ENCODE measurements at places on chromosomes 1 and 21.

GRCh38 chr1:230985711-230986110 is 6.8 kb downstream of the ARV1 start:
- DNase-seq: no peak

DNA sequence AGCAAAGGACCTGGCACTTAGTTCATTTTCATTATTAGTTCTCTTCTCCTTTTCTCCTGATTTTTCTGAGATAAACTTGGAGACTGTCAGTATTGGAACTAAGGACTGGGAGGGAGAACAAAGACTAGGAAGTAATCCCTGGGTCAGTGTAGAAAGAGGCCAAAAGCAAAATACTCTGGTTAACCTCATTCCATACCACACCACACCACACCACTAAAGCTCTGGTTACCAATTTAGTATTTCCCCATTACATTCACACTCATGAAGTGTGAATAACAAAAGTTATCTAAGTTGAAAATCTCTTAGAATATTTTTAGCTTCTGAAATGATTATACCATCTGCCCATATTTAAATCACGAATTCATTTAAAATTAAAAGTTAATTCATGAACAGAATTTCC is 68.9 kb upstream of the DMRTA2 start:
- no peak for DNase-seq

DNA sequence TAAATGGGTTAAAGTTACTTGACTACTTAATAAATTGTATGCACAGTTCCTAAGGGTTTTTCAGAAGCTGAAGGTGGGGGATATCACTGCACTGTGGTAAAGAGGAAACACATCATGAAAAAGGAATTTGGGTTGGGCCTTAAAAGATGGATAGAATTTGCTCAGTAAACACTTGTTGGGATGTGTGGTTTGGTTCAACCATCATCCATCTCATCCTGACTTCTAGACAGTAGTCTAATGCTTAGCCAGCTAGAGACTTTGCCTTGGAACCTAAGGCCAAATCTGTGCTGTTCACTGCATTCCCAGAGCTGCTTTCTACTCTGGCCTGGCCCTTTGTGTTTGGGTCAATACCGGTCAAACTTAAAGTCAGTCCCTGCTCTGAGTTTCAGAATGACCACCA is 30.6 kb downstream of the LY9 start:
- DNase-seq: no peak

DNA sequence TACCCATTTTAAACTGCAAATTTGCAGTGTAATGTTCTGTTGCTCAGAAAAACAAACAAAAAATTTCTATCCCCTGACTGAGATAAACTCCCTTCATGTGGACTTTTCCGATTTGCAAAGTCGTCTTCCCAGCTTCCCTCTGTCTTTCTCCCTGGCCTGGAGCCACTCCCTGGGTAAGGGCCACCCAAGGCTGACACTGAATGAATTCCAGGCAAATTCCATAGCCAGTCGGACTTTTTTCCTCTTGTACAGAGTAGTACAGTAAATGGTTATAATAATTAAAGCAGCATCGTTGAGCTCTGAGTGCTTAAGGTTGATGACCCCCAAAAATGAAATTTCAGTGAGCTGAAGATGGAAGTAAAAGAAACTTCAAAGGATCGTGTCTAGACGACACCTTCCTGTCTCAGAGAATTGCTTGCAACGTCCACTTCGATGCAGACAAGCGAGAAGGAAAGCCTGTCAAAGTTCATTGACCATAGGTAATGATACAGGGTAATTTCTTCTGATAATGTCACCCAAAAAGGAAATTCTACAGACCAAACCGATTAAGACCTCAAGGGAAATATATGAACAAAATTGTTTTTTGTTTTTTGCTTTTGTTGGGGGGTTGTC is 33.6 kb upstream of the LHX8 start:
- no peak for DNase-seq

- DNase-seq: no peak
Measured at GRCh38 chr21:26719750-26720149, 125.5 kb downstream of the ADAMTS1 start.

DNA sequence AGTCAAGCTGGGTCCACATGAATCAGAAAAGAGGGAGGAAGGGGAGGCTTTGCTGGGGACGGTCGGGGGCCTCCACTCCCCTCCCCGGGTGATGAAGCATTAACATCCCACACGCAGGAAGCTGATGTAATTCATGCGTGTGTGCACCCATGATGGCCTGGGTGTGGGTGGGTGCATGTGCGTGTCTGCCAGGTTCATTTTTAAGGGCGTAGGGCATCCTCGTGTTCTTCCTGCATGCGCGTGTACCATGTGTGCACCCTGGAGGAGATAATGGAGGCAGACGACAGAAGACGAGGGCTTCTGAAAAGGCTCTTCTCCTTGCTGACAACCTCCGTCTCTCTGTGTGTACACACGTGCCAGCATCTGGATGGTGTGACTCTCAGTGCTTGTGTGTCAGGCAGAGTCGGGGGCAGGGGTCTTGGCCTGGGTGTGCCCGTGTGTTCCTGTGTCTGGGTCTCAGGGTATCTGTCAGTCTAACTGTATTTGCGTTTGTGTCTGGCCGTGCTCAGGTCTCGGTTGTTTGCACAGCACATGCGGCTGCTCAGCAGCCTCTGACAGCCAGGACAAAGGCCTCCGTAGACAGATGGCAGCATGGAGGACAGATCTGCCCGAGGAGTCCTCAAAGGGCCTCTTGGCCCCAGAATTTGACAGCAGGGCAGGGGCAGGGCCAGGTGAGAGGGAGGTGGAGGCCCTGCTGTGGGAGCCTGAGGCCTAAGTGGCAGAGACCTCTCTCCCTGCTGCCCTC is 2.4 kb downstream of the RAP1GAP start:
- no peak for DNase-seq

DNA sequence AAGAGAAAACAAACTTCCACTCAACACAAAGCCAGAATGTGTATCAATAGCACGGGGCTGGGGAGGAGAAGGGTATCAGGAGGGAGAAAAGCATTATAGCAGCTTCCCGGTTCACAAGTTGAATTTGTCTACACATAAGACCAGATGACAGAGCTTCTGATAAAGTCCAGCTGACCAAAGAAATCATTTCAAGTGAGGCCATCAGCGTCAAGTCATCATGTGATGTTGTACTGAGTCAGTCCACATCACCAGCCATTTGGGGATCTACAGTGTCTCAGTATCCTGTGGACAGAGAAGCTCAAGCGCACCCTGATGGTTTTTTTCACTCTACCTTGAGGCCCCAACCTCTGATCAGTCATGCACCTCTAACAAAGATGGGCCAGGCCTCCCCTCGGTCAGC is 33.0 kb downstream of the SETD4 start:
- no peak for DNase-seq

GRCh38 chr1:118247593-118247992 is 62.6 kb upstream of the SPAG17 start:
- DNase-seq: peak; percentile 61

- no peak for DNase-seq
Measured at GRCh38 chr1:3494321-3495308, 40.1 kb downstream of the ARHGEF16 start.

GRCh38 chr1:183636334-183636682 is 725 bp upstream of the ARPC5 start:
- DNase-seq: no peak

GRCh38 chr1:179814546-179814838 is 63.1 kb downstream of the TOR1AIP2 start:
- no peak for DNase-seq

- no peak for DNase-seq
Measured at GRCh38 chr21:36097427-36098181, 27.8 kb downstream of the CBR1 start.

DNA sequence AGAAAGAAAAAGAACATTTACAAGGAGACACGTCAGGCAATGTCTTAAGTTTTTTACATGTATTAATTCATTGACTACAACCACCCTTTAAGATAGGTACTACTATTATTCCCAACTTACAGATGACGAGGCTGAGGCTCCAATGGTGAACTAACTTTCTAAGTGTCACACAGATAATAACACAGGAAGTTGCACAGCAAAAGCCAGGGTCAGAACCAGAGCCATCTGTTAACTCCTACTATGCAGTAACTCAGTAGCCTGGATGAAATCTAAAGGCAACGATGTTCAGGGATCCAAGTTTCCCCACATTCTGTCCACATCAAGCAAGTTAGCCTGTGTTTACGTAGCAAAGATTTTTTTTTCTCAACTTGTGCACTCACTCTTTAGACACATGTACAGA is 371.7 kb downstream of the PTPRC start:
- no peak for DNase-seq

DNA sequence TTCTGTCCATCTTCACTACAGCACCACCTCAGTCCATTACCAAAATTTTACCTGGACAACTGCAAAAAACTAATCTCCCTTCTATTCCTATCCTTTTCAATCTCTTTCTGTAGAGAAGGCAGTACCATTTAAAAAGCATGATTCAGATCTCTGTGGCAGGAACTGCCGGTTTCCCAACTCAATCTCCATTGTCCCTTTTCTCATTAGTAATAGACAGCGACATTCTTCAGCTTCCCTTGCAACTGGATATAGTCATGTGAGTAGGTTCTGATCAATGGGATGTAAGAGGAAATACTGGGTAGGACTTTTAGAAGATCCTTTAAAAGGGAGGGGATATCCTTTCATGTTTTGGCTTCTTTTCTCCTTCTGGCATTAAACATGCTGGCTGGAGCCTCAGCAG is 74.9 kb downstream of the ADCY10 start:
- no peak for DNase-seq

- no peak for DNase-seq
Measured at GRCh38 chr1:20194224-20194623, 7.9 kb upstream of the PLA2G2C start.

DNA sequence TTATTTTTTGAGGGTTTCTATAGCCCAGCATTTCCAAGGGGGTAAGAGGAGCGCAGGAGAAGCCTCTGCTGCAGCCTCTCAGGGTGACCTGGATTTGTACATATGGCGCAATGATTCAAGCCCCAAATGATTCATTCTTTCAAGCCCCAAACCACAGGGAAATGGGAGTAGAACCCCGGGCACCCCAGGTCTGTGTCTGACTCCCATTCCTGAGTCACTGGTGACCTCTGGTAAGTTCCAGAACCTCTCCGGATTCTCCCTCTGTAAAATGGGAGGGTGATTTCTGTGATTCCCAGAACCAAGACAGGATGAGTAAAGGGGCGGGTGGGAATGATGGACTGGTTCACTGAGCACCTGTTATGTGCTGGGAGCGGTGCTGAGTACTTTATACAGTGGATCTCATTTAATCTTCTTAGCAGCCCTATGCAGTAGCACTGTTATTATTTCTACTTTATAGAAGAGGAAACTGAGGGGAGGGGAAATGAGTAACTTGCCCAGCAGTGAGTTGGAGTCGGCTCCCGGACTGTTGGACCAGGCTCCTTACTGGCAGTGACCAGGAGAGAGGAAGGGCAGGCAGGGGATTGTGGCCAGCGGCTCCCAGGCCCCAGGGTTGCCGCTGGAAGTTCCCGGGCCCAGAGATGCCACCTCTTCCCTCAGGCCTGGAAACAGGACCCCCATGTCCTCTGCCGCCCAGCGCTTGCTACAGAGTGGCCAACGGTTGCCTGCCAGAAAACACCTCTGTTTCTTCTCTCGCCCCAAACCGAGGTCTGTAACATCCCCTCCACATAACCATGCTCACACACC is 20.3 kb upstream of the SLC26A9 start:
- DNase-seq: no peak

- peak; percentile 78 for DNase-seq
Measured at GRCh38 chr1:232951180-232951579, 769 bp downstream of the NTPCR start.

DNA sequence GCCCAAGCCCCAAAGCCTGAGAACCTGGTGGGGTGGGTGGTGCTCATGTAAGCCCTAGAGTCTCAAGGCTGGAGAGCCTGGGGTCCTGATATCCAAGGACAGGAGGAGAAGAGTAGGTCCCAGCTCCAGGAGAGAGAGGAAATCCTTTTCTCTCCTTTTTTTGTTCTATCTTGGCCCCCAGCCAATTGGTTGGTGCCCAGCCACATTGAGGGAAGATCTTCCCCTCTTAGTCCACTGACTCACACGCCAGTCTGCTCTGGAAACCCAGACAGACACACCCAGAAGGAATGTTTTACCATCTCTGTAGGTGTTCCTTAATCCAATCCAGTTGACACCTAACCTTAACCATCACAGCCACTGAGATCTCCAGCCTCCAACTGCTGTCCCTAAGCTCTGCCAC is 16.2 kb upstream of the LIN9 start:
- DNase-seq: no peak

GRCh38 chr21:14959343-14959742 is 105.5 kb downstream of the NRIP1 start:
- no peak for DNase-seq

GRCh38 chr1:109315288-109315687 is 8.5 kb upstream of the MYBPHL start:
- DNase-seq: no peak

- DNase-seq: no peak
Measured at GRCh38 chr21:35342440-35342839, 293.3 kb upstream of the RUNX1 start.

- DNase-seq: no peak
Measured at GRCh38 chr1:235876402-235876841, 9.7 kb upstream of the LYST start.
